NCI-H748 treated with DMSO at 0.1 percent for 48 hours (cell line): ENCODE measurements at places on chromosomes 12 and 14.

GRCh38 chr12:76276499-76277151 is 71.6 kb downstream of the BBS10 start:
- DNase-seq = no peak

DNA sequence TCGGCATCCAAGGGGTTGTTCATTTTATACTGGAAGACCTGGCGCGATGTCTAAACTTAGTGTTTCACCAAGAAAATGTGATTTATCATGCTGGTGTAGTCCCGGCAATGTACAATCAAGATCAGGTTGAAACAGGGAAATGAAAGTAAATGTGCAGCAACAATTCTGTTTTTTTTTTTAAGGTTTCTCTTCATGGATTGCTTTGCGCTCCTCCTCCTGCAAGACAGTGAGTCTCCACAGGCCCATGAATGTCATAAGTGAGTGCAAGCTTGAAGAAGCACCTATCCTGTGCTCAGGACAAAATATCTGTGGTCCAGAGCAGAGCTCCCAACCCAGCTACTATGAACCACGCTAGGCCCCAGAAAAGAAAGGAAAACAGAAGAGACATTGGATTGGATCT is 143.4 kb downstream of the KCNK10 start:
- no peak for DNase-seq

DNA sequence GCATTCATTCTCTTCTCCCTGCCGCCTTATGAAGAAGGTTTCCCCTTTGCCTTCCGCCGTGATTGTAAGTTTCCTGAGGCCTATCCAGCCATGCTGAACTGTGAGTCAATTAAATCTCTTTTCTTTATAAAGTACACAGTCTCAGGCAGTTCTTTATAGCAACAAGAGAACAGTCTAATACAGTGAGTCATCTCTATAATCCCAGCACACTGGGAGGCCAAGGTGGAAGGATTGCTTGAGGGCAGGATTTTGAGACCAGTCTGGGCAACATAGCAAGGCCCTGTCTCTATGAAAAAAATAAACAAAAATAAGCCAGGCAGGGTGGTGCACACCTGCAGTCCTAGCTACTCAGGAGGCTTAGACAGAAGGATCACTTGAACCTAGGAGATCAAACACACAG is 259.9 kb downstream of the CEP128 start:
- no peak for DNase-seq

- no peak for DNase-seq
Observed at GRCh38 chr14:68663385-68664076, 129.3 kb downstream of the ZFP36L1 start.

DNA sequence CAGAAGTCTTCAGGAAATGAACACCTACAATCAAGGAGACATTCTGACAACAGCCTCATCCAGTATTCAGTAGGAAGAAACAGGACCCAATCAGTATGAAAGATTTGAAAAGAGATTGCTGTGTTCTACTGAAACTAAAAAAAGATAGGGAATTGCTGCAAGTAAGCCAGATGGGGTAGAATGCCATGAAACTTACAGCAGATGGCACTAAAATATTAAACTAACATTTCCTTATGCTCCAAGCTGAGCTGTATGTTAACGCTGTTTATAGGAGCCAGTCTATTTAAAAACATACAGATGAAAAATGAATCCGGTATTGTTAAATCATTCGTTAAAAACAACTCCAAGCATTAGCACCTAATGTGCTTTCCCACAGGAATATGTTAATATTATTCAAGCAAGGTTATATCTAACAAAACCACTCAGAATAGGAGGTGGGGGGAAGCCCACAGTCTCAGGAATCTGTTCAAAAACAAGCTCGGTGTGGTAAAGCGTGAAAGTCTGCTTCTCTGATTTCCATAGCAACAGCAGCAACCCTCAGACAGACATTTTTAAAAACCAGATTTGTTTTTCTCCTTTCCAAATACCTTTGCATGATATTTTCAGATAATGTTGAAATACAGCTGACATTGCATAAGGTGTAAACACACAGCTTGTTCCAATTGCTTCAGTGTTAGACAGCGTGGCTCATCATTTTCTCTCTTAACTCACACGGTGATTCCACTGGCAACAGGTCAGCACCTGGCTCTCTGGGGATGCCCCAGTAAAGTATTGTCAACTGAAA is 131.4 kb upstream of the CCDC175 start:
- no peak for DNase-seq

GRCh38 chr14:92316176-92316575 is 6.8 kb upstream of the SLC24A4 start:
- DNase-seq = no peak

DNA sequence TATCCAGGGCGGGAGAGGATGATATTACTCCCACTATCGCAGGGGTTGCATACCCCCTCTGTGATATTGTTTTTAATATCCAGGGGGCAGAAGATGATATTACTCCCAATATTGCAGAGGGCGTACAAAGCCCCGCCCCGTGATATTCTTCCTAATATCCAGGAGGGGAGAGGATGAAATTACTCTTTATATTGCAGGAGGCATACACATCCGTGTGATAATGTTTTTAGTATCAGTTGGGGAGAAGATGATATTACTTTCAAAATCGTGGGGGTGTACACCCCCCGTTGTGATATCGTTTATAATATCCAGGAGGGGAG is 52.9 kb upstream of the OXA1L start:
- DNase-seq = peak; percentile 0

- no peak for DNase-seq
Observed at GRCh38 chr14:99647411-99647810, 2.5 kb downstream of the HHIPL1 start.

DNA sequence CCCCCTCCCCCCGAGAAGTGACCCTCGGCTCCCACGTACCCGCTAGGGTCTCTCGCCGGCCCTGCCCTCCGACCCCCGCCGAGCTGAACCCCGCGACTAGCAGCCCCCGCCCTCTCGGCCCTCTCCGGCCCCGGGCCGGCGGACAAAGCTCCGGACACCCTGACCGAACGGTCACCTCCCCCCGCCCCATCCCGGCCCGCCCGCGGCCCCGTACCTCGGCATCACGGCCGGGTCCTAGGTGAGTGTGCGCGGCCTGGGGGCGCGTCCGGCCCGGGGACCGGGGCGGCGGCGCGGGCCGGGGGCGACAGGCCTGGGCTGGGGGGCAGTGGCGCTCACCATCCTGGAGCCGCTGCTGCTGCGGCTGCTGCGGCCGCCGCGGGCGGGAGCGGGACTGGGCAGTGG is at the start of gene FIGNL2:
Gene FIGNL2 (minus strand): TSS at position 393 of the 402 bp plus-strand sequence. CDS start 26,305 bp downstream, outside the sequence.
- DNase-seq = no peak

DNA sequence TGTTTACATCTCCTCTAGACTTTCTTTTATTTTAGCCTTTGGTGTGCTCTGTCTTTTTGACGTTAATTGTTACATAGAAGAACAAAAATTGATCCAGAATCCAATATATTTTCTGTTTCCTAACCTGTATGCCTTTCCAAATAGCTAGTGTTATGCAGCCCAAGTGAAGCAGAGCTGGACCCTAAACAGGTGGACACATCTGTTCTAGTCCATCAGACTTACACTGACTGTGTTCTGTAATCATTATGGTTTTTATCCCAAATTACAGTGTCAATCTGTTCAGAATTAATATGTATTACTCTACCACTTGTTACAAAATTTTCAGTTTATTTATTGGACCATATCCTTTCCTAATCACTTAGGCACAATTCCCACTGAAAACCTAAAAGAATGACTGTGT is 176.8 kb upstream of the FOXG1 start:
- DNase-seq = no peak

GRCh38 chr12:19659501-19659900 is 220.2 kb downstream of the AEBP2 start:
- no peak for DNase-seq

DNA sequence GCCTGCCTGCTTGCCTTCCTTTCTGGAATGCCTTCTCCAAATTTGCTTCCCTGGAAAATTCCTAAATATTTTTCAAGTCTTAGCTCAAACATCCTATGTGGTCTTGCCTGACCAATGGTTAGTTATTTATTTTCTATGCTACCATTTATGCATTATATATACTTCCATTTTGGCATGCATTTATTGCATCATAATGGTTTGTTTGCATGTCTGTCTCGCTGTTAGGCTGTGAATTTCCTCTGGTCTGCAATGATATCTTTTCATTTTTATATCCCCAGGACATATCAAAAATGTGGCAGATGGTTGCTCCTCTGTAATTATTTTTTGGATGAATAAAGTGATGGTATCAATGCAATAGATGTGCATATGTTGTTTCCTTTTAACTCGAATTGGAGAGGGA is 30.5 kb downstream of the ATL1 start:
- DNase-seq = no peak

- DNase-seq = no peak
Observed at GRCh38 chr14:53894456-53894855, 62.2 kb downstream of the BMP4 start.

DNA sequence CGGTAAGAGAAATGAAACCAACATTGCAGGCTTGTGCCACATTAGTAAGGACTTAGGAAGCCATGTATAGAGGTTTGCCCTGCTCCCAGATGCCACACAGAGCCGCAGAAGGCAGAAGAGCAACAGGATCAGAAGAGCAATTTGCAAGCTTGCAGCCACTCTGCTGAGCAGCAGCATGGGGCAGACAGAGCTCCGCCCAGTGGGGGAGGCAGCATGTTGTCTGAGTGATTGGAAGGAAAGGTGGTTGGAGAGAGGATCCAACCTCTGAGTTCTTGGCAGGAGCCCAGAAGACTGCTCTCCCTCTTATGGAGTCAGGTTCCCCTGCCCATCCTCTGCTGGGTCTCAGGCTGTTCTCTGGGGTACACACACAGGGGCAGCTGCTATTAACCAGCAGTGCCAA is 2.3 kb upstream of the KRT6A start:
- DNase-seq = peak; percentile 14

GRCh38 chr14:49982501-49982951 is 89.6 kb downstream of the ARF6 start:
- DNase-seq = no peak

GRCh38 chr12:49129332-49130150 is 1.7 kb downstream of the TUBA1B start:
- no peak for DNase-seq

- no peak for DNase-seq
Observed at GRCh38 chr12:131444220-131445164, 266.4 kb upstream of the SFSWAP start.

- no peak for DNase-seq
Observed at GRCh38 chr12:5096241-5096924, 52.7 kb downstream of the KCNA5 start.

DNA sequence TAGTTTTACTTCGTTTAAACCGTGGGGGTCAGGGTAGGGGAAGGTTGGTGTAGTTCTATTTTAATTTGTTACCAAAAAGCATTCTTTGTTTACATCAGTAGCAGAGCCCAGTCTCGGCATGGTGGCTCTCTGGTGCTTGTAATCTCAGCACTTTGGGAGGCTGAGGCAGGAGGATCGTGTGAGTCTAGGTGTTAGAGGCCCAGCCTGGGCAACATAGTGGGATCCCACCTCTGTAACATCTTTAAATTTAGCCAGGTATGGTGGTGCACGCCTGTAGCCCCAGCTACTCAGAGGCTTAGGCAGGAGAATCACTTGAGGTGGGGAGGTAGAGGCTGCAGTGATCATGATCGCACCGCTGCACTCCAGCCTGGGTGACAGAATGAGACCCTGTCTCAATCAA is 2.2 kb downstream of the LRRC43 start:
- no peak for DNase-seq

DNA sequence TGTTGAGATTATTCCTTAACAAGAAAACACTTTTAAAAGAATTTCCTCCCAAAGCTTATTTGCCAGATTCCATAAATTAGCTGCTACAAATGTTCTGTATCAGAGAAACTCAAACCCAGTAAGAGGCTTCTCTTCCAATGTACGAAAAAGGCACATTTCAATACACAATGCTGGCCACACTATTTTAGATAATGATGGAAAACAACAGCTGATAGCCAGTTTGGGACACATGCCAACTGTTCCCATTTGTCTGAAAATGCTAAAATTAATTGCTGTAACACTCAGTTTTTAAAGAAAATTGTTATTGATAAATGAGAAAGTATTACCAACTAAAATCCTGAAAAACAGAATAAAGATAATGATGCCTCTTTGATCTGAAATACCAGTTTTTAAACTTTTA is 4.4 kb downstream of the CFL2 start:
- DNase-seq = no peak

GRCh38 chr14:98114122-98114895 is 1157.7 kb downstream of the BCL11B start:
- no peak for DNase-seq

GRCh38 chr14:82710267-82710841 is 1176.7 kb upstream of the SEL1L start:
- DNase-seq = peak; percentile 77

DNA sequence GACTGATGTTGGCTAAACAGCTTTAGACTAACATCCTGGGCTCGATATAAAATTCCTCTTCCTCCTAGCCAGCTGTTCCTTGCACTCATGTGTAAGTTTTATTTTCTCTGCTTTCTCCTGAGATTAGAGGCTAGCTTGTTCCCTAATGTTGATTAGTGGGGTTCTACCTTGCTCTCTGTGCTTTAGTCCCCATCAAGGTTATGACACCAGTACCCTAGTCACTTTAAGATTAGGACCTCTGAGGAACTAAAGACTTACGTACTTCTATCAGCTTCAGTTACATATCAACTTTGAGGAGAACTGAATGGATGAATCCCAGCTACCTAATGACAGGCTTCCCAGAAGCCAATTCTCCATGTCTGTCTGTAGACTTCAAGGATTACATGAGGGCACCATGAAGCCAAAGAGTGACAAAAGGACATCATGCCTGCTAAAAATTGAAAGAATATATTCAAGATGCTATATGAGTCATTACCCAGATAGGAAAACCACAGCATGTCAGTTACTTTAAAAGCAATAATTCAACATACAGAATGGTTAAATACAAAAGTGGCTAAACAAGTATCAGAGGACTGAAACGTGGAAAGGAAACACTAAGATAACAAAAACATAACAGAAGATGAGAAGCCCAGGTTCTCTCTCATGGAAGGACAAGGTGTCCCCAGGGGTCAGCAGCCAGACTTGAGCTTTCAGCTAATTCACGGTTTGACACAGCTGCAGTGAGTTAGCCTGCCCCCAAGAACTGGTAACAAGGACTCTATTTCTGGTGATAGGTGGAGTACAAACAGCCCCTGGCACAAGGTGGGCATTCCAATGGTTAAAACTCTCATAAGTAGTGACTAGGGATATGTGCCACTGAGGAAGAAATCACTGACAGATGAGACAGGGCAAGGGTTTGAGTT is 20.4 kb downstream of the ADAM20 start:
- no peak for DNase-seq

DNA sequence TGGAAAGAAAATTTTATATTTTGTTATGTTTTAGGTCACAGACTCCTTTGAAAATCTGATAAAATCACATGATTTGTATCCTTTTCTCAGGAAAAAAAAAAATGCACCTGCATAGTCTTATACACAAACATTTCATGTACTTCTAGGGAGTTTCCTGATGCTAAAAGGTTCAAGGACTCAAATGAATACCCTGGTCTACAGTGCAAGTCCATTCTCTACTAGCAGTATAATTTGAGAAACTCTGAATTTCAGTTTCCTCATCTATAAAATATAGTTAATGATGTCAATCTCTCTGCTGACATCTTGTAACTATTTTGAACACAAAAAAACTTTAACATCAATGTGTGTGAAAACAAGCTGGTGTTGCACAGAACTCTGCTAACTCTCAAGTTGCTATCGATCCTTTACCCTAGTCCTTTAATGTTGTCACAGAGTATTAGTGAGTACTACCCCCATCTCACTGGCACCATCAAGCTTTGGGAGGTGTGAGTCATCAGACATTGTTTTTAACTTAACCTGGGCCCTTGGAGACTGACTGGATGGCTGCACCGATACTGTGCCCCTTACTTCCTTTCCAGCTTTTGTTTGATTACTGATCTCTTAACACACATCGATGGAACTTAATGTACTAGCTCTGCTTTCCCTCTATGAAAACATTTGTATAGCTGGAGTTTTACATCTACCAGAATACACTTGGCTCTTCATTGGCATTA is 251.9 kb upstream of the SOX5 start:
- no peak for DNase-seq

- no peak for DNase-seq
Observed at GRCh38 chr14:23185063-23185462, 1.6 kb upstream of the SLC7A8 start.
